Activated CD4-positive, alpha-beta T cell treated with anti-CD3 and anti-CD28 coated beads for 24 hours (primary cell): ENCODE measurements at places on chromosomes 6 and 20.

GRCh38 chr6:37102299-37103168, 67.4 kb upstream of the PIM1 start:
- DNase-seq, result peak; percentile 37

GRCh38 chr6:79737172-79737571, 106.0 kb downstream of the SH3BGRL2 start:
- DNase-seq, result no peak

DNA sequence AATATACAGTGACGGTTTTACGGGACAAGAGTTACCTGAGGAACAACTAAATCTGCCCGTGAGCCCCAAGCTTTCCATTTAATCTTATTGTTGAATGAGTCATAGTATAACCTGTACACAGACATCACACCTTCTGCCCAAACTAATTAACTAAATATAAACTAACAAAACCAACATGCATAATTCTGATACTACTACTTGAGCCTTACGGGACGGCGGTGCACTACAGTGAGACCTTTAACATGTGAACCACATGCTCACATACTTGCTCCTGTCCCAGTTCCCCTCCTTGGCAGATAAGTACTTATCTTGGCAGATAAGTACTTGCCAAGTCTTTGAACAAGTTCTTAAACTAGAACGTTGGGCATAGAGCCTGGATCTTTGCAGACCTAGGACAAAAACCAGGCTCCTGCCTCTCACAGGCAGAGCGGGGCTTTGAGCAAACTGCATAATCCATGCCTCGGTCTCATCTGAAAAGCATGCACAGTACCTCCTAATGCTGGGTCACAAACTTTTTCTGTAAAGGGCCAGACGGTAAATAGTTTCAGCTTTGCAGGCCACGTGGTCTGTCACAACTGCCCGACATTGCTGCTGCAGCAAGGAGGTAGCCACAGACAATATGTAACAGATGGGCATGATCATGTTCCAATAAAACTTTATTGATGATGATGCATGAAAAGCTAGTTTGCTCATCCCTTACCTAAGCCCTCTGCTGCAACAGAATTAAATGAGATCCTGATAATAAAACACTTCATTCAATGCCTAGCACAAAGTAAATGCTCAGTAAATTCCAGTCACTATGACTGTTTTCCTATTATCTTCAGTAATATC, 23.0 kb downstream of the ZNF217 start:
- DNase-seq, result no peak

DNA sequence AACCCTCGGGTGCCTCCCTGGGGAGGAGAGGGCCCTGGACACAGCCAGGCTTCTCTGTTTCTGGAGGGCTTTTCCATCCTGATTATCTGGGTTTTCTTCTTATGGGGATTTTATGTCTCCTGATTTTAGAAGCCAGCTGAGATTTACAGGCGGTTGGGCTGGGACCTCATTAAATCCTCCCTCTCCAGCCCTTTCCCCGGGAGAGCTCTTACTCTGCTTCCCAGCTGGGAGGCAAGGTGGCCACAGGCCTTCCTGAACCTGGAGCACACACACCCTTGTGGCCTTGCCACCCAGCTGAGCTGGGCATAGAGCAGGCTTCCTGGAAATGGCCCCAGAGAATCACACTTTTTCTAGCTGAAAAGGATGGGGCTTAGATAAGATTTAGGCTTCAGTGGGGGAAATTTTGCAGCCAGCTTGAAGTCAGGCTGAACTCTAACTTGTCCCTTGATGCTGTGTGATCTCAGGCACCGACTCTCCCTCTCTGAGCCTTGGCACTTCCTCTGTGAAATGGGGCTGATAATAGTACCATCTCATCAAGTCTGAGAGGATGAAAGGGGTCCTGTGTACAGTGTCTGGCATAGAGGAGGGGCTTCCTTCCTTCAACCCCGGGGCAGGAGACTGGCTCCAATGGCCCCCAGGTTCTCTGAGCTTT, 16.6 kb downstream of the VSTM2L start:
- DNase-seq, result no peak

DNA sequence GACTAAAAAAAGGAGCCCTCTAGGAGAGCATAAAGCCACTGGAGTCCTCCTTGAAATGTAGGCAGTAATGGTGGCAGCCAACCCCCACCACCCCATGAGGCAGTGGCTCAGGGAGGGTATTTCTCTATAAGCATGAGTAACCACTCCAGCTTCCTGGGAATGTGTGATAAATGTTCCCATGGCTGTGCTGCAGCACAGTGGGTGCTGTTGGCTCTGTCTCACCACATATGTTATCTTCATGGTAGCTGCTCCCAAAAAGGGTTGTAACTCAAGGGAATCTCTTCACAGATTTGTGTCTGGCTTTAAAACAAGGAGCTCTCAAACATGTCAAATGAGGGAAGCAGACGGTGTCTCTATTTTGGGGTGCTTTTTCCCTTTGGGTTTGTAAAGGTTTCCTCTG, 7.5 kb upstream of the PHACTR1 start:
- DNase-seq, result no peak

DNA sequence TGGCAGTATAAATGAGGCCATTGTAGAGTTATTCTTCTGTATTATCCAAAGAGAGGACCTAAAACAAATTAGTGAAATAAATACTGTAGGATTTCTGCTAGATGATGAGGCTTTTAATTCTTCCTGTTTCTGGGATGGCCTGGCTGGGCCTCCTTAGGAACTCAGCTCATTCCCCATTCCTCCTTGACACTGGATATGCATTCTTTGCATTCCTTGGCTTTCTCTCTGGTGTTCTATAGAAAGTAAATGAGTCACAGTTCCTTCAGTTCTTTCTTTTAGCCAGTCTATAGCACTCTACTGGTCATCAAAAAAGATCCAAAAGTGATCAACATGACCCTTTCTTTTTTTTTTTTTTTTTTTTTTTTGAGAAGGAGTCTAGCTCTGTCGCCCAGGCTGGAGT, 8.6 kb downstream of the OR10C1 start:
- DNase-seq, result no peak

GRCh38 chr6:53986165-53986720, 125.0 kb upstream of the MLIP start:
- DNase-seq, result no peak

- no peak for DNase-seq
Measured at GRCh38 chr6:17292600-17293133, 11.5 kb downstream of the RBM24 start.

DNA sequence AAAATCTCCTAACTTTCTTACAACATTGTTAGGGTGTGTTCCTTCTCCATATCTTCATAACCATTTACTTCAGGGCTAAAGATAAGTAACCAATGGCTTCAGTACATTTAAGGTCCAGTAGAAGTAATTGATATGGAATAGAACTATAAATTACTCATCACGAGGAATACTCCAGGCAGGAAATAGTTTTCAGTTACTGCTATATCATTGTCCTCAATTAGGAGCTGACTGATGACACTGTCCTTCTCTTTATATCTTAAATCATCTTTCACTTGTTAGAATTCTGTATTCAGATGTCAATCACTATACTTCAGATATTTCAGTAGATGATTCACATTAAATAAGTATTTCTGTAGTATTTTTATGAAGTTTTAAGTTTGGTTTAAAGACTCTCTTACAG, 88.4 kb downstream of the COL19A1 start:
- DNase-seq, result no peak

DNA sequence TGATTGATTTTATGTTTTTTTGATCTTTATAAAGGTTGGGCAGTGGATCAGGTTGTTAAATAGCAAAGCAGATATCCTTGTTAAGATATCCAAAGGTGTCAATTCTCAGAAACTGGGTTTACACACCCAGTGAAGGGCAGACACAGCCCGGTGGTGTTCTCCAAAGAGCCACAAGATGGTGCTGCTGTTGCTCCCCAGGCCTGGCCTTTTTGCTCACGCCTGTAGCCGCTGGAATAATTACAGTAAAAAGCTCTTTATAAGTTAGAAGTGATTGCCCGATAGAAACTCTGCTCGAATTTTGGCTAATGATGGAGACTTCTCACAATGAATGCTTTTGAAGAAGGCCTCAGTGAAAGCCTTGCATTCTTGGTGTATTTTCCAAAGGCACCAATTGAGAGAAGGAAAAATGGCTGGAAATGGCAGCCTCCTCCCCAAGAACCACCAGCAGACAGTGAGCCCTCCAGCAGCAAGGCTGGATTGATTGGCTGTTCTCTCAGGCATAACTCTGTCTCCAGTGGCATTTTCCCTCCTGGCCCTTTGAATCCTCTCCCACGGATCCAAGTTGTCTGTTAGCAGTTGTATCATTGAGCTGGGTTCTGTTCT, 120.5 kb upstream of the CHD6 start:
- no peak for DNase-seq

- no peak for DNase-seq
Measured at GRCh38 chr6:45174045-45174444, 154.1 kb upstream of the RUNX2 start.

DNA sequence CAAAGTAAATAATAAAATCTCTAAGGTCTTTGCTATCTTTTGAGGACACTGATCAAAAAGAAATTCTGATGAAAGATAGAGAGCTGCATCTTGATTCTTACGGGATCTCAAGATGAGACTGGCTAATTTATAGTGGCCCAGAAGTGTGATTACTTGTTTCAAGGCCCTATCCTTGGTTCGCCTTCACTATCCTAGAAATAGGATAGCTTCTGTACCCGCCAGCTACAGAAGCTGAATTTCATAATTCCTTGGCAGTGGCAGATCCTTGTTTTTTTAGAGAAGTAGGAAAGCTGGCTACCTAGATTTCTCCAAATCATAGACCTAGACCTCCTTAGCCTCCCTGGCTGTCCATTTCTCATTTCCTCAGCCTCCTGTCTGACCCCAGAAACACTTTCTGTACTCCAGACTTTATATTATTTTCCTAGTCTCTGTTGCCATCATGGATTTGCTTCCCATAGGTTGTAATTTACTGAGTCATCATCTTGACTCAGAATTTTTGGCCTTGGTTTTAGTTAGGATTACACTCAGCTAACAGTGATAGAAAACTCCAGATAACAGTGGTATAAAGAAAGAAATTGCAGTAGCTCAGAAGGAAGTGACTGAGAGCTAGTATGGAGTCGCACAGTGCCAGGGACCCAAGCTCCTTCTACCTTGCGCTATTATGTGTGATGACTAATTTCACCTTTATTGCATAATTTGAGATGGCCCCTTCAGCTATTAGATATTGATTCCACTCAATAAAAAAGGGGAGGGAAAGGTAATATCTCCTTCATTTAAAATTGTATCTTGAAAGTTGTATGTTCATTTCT, 27.7 kb downstream of the PHF3 start:
- no peak for DNase-seq

DNA sequence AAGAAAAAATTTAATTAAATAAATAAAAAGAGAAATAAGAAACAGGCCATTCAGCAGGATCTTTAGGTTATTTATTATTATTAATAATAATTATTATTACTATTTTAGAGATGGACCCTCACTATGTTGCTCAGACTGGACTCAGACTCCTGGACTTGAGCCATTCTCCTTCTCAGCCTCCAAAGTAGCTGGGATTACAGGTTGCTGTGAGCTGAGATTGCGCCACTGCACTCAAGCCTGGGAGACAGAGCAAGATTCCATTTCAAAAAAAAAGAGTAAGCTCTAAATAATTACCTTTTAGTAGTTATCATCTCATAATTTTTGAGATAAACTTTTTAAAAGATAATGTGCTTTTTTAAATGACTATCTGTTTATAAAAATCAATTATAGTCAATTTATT, 1102.8 kb upstream of the GJE1 start:
- no peak for DNase-seq

GRCh38 chr6:55868771-55869479, 6.5 kb downstream of the BMP5 start:
- no peak for DNase-seq

- no peak for DNase-seq
Measured at GRCh38 chr6:133891149-133891926, 2.4 kb downstream of the TCF21 start.

DNA sequence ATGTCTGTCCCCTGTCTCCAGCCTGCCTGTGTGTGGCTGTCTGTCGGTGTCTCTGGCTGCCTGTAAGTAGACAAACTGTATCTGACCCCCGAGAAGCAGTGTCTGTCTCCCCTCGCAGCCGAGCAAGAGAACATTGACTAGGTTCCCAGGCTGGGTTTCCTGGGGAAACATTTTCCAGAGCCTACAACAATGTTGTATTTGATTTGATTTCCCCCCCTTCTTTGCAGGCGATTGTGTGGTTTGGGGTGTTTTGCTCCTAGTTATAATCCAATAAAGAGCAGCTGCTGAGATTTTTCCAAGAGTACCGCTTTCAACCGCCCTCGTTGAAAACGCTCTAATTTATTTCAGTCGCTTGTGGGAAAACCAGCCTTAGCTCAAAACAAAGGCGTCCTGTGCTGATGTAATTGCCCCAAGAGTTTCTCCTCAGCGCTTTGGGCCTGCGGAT, 92.6 kb downstream of the CDC5L start:
- DNase-seq, result no peak

- DNase-seq, result no peak
Measured at GRCh38 chr6:151091571-151091970, 148.2 kb upstream of the AKAP12 start.

DNA sequence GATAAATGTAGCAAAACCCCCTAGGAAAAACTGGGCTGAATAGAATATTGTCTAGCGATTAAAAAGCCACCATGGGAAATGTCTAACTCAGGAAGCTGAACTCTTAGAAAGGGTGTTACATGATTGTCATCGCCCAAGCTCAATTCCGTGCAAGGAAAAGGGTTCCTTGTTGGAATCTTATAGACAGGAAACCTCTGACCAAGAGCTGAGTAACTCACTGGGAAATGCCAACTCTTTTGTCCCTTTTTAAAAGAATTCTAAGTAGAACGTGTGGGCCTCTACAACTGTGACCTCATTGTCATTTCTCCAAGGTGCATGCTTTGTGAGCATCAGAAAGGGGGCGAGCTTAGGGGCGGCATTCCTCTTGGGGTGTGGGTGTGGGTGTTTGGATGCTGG, 88.1 kb downstream of the SYNJ2 start:
- no peak for DNase-seq

DNA sequence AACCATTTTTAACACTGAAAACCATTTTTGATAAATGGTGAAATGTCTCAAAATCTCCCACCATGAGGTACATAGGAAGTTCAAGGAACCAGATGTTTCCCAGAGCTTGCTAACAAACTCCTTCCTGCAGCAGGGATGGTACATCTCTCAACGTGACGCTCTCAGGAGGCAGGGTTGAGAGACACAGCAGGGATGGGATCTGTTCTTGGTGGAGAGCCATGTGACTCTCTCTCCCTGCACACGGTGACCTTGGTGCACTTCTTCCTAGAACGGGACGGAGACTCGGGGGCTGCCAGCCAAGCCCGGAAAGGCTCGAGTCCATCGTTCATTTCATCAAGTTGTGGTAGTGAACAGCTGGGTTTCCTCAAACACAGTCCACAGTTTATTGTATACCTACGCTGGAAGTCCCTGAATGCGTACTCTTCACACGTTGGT, 94.2 kb downstream of the FAM50B start:
- no peak for DNase-seq

GRCh38 chr20:18156045-18156444, 18.4 kb downstream of the KAT14 start:
- no peak for DNase-seq
